Activated CD4-positive, alpha-beta T cell treated with anti-CD3 and anti-CD28 coated beads, Interleukin-2, amount 50 U/mL, for 16 hours (primary cell): ENCODE measurements at places on chromosomes 2 and 18.

GRCh38 chr2:10326707-10327594 lies 24.2 kb downstream of the HPCAL1 start:
- DNase-seq: no peak

DNA sequence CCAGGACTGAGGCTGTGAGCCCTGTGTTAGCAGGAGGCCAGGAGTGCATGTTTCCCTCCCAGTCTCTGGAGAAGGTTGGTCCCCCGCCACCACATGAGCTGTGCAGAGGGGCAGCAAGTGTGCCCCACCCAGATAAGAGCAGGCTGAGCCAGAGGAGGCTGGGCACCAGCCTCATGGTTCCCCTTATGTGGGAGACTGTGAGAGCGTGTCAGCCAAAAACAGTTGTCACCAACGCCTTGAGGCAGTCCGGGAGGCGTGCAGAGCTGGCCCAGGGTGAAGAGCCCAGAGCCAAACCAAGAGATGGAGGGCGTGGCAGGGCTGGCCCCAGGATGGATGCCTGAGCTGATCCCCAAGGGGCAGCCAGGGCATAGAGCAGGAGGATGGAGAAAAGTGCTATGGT lies 128.7 kb upstream of the GLI2 start:
- no peak for DNase-seq

- no peak for DNase-seq
These were observed 54.2 kb upstream of the PAX3 start for GRCh38 chr2:222352981-222353380.

DNA sequence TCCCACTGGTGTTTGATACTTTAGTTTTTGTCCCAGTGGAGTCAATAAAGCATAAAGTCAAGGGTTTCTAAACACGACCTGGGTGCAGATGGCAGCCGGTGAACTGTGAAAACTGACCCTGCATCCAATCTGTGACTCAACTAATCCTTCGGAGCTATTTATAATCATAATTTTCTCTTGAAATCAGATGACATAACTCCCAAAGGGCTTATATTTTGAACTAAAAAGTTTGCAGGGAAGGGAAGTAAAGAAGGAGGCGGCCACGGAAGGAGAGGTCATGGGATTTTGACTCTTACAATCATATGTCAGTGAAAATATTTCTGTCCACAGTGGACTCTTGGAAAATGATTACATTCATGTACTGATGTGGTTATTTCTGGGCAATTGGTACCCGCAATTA lies 178.5 kb downstream of the PDE1A start:
- DNase-seq: no peak

GRCh38 chr2:127913808-127914457 lies 28.2 kb upstream of the AMMECR1L start:
- DNase-seq: no peak

GRCh38 chr18:72869226-72870185 lies 1.7 kb upstream of the NETO1 start:
- DNase-seq: no peak
